ENCODE measurements at places on chromosomes 5 and 9. TPM values are rescaled to one million over a fixed set of nuclear protein-coding genes. Genes with fewer than 3 reads are reported as not detected.

GRCh38 chr9:68522954-68523353 is 17.7 kb downstream of the TMEM252 start:
- no peak for DNase-seq

- no peak for DNase-seq
Observed at GRCh38 chr9:108239696-108240321, 616.0 kb downstream of the ACTL7B start.

DNA sequence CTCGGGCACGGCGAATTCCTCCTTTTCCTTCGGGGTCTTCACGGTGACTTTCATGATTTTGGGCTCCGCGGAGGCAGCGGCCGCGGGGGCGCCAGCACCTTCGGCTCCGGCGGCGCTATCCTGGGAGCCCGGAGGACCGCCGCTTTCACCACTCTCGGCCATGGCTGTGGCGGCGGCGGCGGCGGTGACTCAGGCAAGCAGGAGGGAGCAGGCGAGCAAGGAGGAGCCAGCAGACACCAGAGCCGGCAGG is 315 bp downstream of the UBQLN1 start:
- no peak for DNase-seq

GRCh38 chr5:24535646-24536045 is 109.1 kb downstream of the CDH10 start:
- no peak for DNase-seq

DNA sequence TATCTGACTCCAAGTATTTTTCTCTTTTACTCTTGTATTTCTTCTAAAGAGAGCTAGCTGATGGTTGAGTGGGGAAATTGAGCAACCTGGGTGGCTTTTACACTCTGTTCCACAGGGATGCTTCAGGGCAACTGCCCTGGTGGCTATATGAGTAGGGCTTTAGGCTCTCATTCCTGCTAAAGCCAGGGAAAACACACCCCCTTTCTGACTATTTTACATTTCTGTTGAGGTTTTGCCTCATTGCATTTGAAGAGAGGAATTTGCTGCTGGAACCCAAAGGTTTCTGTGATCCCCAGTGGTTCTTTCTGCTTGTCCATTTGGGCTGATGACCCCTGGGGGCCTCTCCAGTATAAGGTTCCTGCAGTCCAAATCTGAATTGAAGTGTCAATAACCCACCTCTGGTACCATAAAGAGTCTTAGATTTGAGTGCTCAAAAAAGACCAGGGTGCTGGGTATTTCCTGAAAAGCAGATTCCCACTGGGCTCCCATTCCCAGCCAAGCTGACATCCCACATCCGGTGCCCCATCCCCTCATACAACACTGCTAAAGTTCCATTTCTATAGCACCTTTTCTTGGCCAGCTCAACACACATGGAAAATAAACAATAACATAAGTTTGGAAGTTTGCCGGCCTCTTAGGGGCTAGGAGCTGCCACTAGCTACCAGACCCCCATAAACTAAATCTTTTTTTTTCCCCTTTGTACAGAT is 59.5 kb downstream of the PAPPA start:
- no peak for DNase-seq

DNA sequence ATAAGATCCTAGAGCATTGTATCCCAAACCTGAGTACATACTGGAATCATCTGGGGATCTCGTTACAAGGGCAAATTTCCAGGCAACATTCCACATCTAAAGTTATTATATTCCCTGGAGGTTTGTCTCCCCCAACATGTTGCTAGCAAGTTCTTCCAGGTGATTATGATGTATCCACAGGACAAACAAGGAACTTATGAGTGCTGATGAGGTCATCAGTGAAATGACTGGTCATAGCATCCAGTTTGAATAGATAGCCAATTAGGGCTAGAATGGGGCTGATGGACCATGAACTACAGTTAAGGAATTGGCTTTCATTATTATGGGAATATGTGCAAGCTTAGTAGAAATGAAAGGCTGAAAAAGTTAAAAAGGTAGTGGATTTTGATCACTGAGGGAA is 115.2 kb downstream of the CWC27 start:
- DNase-seq, result no peak

- DNase-seq, result peak; percentile 49
Observed at GRCh38 chr5:39714036-39714698, 289.4 kb upstream of the DAB2 start.

DNA sequence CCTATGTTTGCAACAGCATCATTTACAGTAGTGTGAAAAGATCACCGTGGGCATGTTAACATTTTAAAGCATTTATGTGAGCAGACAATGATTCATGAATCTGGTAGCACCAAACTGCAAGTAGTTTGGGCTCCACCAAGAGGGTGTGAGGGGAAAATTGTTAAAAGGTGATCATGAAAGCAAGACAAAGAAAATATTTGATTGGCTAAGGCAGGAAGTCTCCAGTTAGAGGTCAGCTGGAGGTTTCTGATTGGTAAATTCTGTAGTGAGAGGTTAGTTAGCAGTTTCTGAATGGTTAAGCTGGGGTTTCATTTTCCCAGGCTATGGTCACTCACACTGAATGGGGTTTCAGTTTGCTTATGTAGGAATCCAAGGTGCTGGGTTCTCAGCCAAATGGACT is 13.5 kb upstream of the DRD1 start:
- DNase-seq, result no peak

GRCh38 chr5:125552486-125552885 is 806.0 kb upstream of the ZNF608 start:
- DNase-seq, result no peak

DNA sequence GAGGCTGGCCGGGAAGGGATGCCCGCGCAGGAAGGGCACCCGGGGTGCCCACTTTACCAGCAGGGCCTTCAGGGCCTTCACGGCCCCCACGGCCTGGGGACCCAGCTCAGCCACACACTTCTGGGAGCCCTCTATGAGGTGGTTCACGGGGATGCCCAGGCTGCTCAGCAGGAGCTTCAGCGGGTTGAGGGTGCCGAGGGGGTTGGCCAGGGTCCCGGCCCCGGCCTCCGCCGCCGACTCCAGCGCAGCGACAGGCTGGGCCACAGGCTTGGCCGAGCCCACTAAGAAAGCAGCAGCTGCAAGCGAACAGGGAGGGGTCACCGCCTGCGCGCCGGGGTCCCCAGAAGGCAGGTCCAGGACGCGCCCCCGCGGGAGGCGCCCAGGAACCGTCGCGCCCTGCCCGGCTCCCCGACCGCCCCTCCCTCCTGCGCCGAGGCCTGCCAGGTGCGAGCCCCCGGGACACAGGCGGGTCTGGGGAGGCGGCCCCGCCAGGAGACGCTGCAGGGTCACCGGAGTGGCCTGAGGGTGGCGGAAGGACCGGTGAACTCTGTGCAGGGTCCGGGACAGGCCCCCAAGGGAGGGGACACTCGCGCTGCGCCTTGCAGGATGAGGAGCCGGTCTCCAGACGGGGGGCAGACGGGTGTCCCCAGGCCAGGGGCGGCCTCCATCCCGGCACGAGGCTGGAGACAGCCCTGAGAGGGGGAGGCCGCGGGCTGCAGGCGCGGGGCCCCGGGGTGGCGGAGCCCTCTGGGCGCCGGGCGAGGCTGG is 572 bp downstream of the SCGB3A1 start:
- no peak for DNase-seq

DNA sequence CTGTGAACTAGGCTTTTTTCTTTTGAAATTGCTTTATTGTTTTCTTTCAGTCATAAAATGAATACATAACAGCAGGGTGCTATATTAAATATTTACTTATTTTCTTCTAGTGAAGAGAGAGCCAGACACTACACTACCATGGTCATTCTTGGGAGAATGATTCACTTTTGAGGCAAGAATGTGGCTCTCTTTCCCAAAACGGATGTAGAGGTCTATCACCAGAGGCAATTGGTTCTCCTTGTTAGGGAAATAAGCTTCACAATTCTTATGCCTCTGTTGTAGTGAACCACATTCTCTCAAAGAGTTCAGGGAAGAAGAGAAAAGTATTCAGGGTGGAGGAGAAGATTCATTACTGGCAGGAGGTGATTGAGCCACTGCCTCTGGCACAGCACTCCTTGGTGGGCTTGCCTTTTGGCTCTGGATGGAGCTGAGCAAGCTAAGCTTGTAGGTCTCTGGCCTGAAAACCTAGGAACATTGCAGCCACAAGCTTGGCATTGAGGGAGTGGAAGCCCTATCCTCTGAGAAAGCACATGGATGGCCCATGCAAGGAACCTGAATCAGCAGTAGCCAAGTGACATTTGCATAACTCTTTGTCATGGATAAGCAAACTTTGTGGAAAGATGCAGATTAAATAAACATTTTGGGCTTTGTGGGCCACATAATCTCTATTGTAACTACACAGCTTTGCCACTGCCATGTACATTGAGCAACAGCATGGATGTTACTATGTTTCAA is 179.0 kb upstream of the TNC start:
- no peak for DNase-seq

GRCh38 chr5:56588636-56589480 is 226.5 kb upstream of the MAP3K1 start:
- peak; percentile 78 for DNase-seq

- DNase-seq, result no peak
Observed at GRCh38 chr9:105418588-105419500, 29.0 kb upstream of the FSD1L start.

GRCh38 chr9:130532426-130533080 is 46.8 kb upstream of the FUBP3 start:
- no peak for DNase-seq

DNA sequence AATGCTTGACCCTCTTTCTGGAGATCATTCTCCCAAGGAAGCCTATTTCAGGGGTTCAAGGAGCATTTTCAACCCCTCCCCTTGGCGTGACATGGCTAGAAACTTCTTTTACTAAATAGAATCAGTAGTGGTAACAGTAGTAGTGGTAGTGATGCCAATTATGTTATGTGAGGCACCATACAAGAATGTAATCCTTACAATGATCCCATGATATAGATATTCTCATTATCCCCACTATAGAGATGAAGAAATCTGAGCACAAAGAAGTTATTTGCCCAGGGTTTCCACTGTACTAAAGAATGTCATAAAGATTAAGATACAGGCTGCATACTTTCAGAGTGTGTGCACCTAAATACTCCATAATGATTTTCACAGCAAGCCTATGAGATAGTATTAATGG is 155.4 kb upstream of the CLINT1 start:
- no peak for DNase-seq

DNA sequence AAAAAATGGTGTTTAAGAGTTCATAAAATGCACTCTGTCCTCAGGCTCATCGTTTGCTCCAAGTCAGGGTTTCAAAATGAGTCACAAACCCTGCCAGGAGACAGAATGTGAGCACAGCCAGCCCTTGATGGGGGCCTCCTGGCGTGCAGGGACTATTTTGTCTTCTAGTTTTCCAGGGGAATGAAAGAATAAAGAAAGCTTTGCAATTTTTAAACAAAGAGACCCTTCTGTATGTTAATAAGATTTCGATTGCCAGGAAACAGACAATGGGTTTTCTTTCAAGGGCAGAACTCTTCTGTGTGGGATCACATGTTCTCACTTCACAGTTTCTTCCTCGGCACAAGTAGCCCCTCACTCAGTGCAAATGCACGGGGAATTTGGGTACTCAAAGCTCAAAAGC is 121.4 kb upstream of the C6 start:
- DNase-seq, result no peak

- DNase-seq, result no peak
Observed at GRCh38 chr9:112605518-112605917, 112.4 kb downstream of the INIP start.

- DNase-seq, result no peak
Observed at GRCh38 chr9:71791875-71792274, 23.6 kb upstream of the CEMIP2 start.

DNA sequence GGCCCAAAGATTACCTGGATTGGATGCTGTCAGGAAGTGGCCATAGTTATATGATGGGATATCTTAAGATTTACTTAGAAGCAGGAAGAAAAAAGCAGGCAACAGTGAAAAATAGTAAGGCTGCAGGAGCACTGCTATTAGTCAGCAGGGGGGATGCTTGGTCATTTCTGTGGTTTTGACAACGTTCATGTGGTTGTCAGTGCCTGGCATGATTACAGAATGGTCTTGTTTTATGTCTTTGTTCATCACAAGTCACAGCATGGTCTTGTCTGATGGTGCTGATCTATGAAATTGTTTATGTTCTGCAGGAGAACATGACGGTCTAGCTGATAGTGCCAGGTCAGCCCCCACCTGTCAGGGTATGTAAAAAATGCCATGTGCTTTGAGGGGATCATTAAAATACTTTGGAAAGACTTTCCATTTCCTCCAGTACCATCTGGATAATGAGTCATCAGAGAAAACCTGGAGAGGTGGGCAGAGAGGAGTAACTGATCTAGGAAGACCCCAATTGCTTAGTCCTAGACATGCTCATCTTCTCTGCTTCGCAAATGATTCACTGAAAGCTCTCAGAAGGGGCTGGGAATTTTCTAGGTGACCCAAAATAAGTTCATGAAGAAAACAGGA is 48.5 kb downstream of the PLGRKT start:
- DNase-seq, result no peak

DNA sequence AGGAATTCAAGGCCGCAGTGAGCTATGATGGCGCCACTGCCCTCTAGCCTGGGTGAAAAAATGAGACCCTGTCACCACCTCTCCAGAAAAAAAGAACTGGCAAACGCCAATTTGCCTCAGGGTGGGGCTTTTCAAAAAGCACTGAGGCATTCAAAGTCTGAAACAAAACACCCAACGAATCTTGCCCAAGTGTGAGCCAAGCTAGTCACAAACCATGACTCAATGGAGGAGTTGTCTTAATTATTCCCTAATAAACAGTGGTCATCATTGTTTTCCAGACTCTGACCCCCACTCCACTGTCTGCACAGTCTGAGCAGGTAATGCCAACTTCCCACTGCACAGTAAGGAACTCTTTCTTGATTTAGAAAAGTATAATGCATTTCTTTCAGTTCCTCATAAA is 16.8 kb downstream of the FRMD3 start:
- no peak for DNase-seq

GRCh38 chr5:178068293-178068692 is 45.0 kb upstream of the N4BP3 start:
- no peak for DNase-seq

OR1Q1 gene
- not detected for total RNA-seq

ADAMTS6 gene
- 1.1 TPM for total RNA-seq

IFNA21 gene
- total RNA-seq, result not detected

CDH9 gene
- not detected for total RNA-seq

PAPPA gene
- total RNA-seq, result 1.7 TPM

ZNF300 gene
- total RNA-seq, result 4.8 TPM

AGPAT2 gene
- 305 TPM for total RNA-seq
